ENCODE measurements at places on chromosomes 1 and 21.

DNA sequence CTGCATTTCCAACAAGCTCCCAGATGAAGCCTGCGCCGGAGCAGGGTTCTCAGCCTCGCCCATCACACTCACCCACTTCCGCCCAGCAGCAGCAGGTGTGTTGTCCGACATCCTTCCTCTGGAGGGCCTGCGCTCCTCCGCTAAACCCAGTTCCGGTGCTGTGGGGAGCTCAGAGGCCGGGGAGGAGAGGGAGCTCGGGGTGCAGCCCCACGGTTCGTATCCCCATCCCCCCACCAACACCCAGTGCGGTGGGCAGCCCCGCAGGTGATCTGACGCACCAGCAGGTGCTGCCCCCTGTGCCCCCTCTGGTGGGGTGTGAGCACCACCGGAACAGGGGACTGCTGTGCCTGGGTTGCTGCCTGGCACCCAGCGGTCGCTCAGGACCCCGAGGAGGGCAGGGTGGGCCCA lies 3.4 kb upstream of the PEX10 start:
- DNase-seq = no peak

DNA sequence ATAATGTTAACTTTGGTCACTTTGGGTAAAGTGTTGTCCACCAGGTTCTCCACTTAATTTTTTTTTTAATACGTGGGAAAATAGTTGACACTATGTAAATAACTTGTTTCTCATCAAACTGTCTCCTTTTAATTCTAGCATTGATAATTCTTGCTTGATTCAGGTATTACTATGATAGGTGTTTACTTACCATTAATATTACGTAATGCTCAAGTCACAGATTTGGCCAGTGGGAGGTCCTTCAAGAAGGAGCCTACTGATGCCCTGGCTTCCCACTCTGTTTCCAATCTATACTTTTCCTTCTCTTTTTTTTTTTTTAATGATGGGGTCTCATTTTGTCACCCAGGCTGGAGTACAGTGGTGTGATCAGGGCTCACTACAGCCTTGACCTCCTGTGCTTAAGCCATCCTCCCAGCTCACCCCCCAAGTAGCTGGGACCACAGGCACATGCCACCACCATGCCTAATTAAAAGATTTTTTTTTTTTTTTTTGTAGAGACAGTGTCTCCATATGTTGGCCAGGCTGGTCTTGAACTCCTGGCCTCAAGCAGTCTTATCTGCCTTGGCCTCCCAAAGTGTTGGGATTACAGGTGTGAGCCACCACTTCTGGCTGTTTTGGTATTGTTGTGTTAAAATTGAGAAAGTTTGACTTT lies 29.9 kb downstream of the YTHDF2 start:
- no peak for DNase-seq

DNA sequence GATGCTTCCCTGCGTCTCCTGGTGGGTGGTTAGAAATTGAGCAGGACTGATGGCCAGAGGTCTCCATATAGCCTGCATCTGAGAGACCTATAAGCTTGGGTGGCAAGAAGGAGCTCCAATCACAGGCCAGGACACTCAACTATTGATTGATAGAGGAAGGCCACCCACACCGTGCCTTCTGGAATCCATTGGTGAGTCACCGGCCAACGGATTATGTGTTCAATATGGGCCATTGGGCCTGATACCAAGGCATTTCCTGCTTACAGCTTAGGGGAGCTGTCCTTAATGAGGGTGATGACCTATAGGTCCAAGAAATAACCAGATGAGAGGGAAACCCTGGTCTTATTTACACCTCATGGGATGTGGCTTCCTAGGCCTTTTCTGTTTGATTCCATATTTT lies 115.1 kb downstream of the PLPP3 start:
- DNase-seq = no peak

DNA sequence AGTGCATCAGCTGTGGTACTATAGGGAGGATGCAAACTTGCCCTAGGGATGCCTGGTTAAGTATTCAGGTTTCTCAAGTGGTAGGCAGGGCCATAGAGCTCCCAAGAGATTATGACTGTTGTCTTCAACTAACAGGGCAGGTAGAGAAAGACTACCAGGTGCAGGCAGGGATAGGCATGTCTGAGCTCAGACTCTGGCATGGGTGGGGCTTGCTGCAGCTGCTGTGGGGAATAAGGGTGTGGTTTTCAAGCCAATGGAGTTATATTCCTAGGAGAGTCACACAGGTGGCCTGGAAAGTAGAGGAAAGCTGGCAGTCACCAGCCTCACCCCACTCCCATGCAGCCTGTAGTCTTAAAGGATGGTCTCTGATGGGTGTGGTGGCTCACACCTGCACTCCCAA lies 673.4 kb upstream of the ADGRL4 start:
- no peak for DNase-seq

- no peak for DNase-seq
These were observed 64.6 kb downstream of the IER5 start for GRCh38 chr1:181152892-181153633.
